ENCODE measurements at places on chromosomes 1 and 21. TPM values are rescaled to one million over a fixed set of nuclear protein-coding genes. Genes with fewer than 3 reads are reported as not detected.

DNA sequence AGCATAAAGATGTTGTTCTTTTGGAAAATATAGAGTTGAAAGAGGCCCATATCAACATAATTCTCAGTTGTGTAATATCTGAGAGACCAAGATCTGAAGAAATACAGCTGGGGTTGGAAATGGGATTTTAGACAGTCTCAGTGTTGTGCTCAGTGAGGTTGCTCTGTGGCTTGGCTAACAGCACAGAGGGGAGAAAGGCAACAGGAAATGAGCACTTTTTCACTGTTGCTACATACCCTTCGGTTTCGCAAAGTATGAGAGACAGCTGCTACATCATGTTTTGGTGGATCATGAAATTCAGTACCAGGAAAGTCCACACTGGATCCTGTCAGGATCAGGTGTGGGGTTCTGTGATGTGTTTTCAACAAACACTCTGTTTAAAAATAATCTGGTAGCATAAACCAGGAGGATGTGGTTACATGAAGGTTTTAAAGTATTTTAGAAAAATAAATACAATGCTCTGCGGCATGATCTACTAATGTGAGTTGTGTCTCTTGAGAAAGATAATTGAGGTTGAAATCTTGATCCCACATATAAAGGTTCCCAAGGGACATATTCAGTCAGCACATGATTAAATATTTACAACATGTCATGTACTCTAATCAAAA is 7.0 kb upstream of the GPR88 start:
- peak; percentile 48 for DNase-seq
- no peak overlapping the region for H3K4me3 ChIP-seq
- peaks cover 31% of the 10 kb centered on the region for H3K4me1 ChIP-seq
- no peak overlapping the region for H3K27ac ChIP-seq

GRCh38 chr1:33176362-33176850 is 5.4 kb downstream of the TRIM62 start:
- H3K27me3 ChIP-seq = no peaks in the 10 kb centered on the region
- no peaks in the 10 kb centered on the region for H3K36me3 ChIP-seq
- H3K4me3 ChIP-seq = no peak overlapping the region
- peaks cover 9% of the 10 kb centered on the region for H3K4me1 ChIP-seq
- no peak for DNase-seq

Gene LCE2A
- total RNA-seq = not detected

DNA sequence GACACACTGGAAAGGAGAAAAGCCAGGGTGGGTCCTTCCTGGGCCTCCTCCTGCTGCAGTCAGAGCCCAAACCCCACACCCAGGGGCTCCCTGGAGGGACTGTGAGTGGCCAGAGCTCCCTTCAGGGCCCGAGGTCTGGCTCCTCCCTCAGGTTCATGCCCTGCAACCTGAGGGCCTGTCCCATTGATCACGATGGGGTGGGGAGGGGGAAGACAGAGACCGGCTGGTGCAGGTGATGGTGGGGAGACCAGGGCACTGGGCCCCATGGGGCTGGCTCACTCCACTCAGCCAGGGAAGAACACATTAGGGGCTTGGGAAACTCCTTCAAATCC is 30.1 kb upstream of the NPPB start:
- H3K27ac ChIP-seq = no peak overlapping the region
- no peaks in the 10 kb centered on the region for H3K36me3 ChIP-seq
- DNase-seq = no peak
- H3K4me3 ChIP-seq = no peak overlapping the region
- H3K4me1 ChIP-seq = no peaks in the 10 kb centered on the region
- peaks cover 5% of the 10 kb centered on the region for H3K27me3 ChIP-seq

GRCh38 chr21:42855171-42855936 is 24.0 kb downstream of the WDR4 start:
- no peaks in the 10 kb centered on the region for H3K4me1 ChIP-seq
- DNase-seq = no peak
- no peak overlapping the region for H3K27ac ChIP-seq

Gene OLFML3
- 0.18 TPM for total RNA-seq

GRCh38 chr1:209038316-209038715 is 545.2 kb upstream of the CAMK1G start:
- no peak overlapping the region for H3K4me3 ChIP-seq
- no peak for DNase-seq
- H3K4me1 ChIP-seq = no peaks in the 10 kb centered on the region
- no peaks in the 10 kb centered on the region for H3K36me3 ChIP-seq
- H3K27me3 ChIP-seq = no peaks in the 10 kb centered on the region
- no peak overlapping the region for H3K27ac ChIP-seq

DNA sequence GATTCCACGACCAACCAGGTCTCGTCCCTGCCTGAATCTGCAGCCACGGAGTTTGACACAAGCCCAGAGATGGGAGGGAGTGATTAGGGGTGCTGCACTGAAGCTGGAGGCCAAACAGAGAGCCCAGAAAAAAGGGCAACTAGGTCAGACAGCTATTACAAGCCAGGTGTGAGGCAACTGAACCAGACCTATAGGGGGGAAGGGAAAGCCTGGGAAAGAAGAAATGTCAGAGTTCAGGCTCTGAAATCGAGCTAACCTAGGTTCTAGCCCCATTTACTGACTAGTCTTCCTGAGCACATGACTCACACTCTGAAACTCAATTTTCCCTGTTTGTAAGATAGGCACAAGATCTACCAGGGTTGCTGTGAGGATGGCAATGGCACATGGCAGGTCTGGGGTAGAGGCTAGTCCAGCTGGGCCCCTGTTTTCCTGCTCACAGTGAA is 1.7 kb downstream of the DHCR24 start:
- peak overlapping the region; percentile 29 for H3K27ac ChIP-seq
- H3K4me1 ChIP-seq = peaks cover 12% of the 10 kb centered on the region
- no peak for DNase-seq
- H3K4me3 ChIP-seq = no peak overlapping the region
- H3K27me3 ChIP-seq = no peaks in the 10 kb centered on the region

Gene CD84
- total RNA-seq = 27.6 TPM

Gene TMCO4
- total RNA-seq = 16.6 TPM

GRCh38 chr1:168090395-168090794 is 46.3 kb downstream of the GPR161 start:
- DNase-seq = no peak
- H3K36me3 ChIP-seq = no peaks in the 10 kb centered on the region
- H3K27me3 ChIP-seq = no peaks in the 10 kb centered on the region
- no peak overlapping the region for H3K4me3 ChIP-seq
- no peak overlapping the region for H3K27ac ChIP-seq

DNA sequence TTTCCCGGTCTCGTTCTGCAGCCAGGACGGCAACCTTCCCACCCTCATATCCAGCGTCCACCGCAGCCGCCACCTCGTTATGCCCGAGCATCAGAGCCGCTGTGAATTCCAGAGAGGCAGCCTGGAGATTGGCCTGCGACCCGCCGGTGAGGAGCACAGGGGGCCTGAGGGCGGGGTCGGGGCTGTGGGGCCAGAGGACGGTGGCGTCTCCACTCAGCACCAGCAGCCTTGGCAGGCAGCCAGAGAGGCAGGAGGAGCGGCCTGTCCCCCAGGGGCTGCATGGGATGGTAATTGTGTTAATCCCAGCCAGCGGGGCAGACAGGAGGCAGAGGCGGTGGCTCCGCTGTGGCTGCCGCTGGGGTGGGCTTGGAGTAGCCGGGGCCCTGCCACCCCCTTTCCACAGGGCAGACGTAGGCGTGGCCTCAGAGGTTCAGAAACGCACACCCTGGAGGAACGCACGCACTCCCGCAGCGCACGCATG is 12.1 kb downstream of the SAMD11 start:
- DNase-seq = no peak
- H3K4me1 ChIP-seq = peaks cover 4% of the 10 kb centered on the region
- H3K36me3 ChIP-seq = no peaks in the 10 kb centered on the region
- peaks cover 15% of the 10 kb centered on the region for H3K27me3 ChIP-seq

DNA sequence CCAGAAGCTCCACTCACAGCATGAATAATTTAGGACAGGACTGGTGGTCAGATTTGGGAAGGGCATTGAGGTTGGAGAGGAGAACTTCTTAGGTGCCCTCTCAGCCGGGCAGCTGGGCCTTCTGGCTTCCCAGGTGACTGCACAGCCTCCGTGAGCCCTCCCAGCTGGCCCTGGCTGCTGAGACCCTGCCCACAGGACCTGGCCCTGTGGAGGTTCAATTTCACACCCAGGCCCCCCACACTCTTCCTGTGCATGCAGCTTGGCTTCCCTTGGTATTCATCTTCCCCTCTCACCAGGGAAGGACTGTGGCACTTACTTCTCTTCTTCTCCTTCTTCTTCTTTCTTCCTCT is 50.6 kb downstream of the NDUFS5 start:
- peaks cover 7% of the 10 kb centered on the region for H3K27me3 ChIP-seq
- H3K27ac ChIP-seq = no peak overlapping the region
- no peak overlapping the region for H3K4me3 ChIP-seq
- no peak for DNase-seq
- no peaks in the 10 kb centered on the region for H3K4me1 ChIP-seq

Gene SH2D2A
- 170 TPM for total RNA-seq

DNA sequence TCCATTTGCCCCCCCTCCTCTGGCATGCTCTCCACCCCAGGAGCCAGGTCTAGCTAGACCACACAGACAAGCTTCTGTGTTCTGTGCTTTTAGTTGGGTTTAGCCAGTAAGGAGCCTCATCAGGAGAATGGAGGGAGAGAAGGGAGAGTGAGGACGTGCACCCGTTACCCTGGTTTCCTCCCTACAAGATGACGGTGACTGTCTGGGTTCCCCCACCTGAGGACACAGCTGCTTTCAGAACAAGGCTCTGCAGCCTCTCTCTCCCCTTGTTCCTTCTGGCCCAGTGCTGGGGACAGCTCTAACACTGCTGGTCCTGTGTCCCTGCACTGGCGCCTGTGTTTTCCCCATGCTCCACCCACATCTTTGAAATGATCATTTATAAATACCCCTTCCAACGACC is 184.4 kb upstream of the GALNT2 start:
- DNase-seq = no peak
- no peaks in the 10 kb centered on the region for H3K4me1 ChIP-seq
- no peaks in the 10 kb centered on the region for H3K27me3 ChIP-seq
- H3K4me3 ChIP-seq = no peak overlapping the region
- H3K27ac ChIP-seq = no peak overlapping the region

Gene MROH9
- not detected for total RNA-seq

GRCh38 chr1:172394141-172394751 is 26.2 kb upstream of the C1orf105 start:
- H3K4me3 ChIP-seq = peak overlapping the region; percentile 27
- H3K27ac ChIP-seq = no peak overlapping the region
- H3K36me3 ChIP-seq = no peaks in the 10 kb centered on the region
- DNase-seq = peak; percentile 65
- no peaks in the 10 kb centered on the region for H3K27me3 ChIP-seq
- H3K4me1 ChIP-seq = peaks cover 30% of the 10 kb centered on the region

Gene TNFSF4
- total RNA-seq = 28.4 TPM

- H3K27ac ChIP-seq = no peak overlapping the region
- no peak overlapping the region for H3K4me3 ChIP-seq
These were observed 32.1 kb downstream of the JAK1 start for GRCh38 chr1:64934115-64934877.

Gene HSPB7
- not detected for total RNA-seq

DNA sequence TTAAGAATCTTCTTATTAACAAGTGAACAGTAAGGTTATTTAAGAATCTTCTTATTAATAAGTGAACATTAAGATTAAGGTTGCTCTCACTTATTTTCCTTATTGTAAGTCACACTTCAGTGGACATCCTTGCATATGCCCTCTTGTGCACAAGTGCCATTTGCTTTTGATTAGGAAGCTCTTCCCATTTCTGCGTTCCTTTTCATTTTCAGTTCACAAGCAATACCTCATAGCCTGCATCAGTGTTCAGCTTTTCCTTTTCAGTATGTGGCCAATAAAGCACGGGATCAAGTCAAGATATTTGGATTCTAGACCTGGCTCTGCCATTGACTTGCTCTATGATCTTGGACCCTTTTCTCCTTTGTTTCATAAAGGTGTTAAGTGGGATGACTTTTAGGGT is 158.7 kb downstream of the DISP1 start:
- no peaks in the 10 kb centered on the region for H3K36me3 ChIP-seq
- DNase-seq = no peak
- no peak overlapping the region for H3K27ac ChIP-seq
- no peak overlapping the region for H3K4me3 ChIP-seq
- no peaks in the 10 kb centered on the region for H3K27me3 ChIP-seq
- no peaks in the 10 kb centered on the region for H3K4me1 ChIP-seq

Gene FAM131C
- 0.62 TPM for total RNA-seq

DNA sequence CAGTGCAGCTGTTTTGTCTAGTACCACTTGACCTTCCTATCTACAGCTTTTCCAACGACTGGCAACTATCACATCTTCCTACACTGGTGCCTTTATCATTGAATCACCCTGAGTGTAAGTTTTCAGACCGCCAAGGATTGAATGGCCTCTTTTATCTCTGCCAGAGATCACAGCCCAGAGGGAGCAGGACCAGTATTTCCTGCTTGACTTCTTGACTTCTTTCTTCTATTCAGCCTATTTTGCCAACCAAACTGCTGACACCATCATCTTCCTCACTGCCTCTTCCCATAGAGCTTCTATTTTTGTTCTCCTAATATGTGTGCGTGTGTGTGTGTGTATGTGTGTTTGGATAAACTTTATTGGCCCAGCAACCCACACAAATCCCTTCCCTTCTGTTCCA is 53.8 kb downstream of the SERBP1 start:
- H3K4me3 ChIP-seq = no peak overlapping the region
- no peaks in the 10 kb centered on the region for H3K27me3 ChIP-seq
- no peak overlapping the region for H3K27ac ChIP-seq
- no peaks in the 10 kb centered on the region for H3K4me1 ChIP-seq

Gene SLC19A2
- 8.3 TPM for total RNA-seq

DNA sequence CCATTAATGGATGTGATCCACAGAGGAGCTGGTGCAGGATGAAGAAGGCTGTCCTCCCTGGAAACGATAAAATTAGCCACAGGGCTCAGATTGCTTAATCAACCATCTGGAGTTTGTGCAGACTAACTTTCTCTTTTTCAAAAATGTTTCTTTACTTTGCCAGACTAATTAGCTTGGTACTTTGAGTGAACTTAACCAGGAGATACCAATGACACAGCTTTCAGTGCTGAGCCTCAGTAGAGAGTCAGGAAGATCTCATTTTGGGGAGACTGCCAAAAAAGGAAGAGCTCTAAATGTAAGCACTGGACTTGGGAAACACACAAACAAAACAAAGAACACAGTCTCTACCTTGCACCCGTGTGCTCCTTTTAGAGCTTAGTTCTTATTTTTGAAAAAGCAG is 248.1 kb upstream of the DEPDC1 start:
- H3K36me3 ChIP-seq = no peaks in the 10 kb centered on the region
- DNase-seq = no peak
- H3K4me3 ChIP-seq = no peak overlapping the region
- H3K27me3 ChIP-seq = no peaks in the 10 kb centered on the region
- no peaks in the 10 kb centered on the region for H3K4me1 ChIP-seq

Gene CELA3B
- not detected for total RNA-seq

- H3K27me3 ChIP-seq = no peaks in the 10 kb centered on the region
- peaks cover 19% of the 10 kb centered on the region for H3K4me1 ChIP-seq
- no peak overlapping the region for H3K4me3 ChIP-seq
These were observed 4.4 kb upstream of the HNRNPU start for GRCh38 chr1:244868484-244869363.

Gene PADI3
- total RNA-seq = not detected

GRCh38 chr1:51861669-51862068 is 16.9 kb downstream of the NRDC start:
- H3K4me3 ChIP-seq = no peak overlapping the region
- no peaks in the 10 kb centered on the region for H3K36me3 ChIP-seq
- H3K27me3 ChIP-seq = no peaks in the 10 kb centered on the region
- H3K27ac ChIP-seq = no peak overlapping the region
- no peak for DNase-seq

Gene OR2AJ1
- not detected for total RNA-seq
